Mucosa of descending colon (tissue), 3 donors: ENCODE measurements at places on chromosomes 11 and 22. TPM values are rescaled to one million over a fixed set of nuclear protein-coding genes. Genes with fewer than 3 reads are reported as not detected.
A peak's percentile ranks its signal among the peaks of the same experiment; 100 is the strongest.

- DNase-seq = no peak
Observed at GRCh38 chr11:108620958-108621772, 27.6 kb upstream of the EXPH5 start.

GRCh38 chr22:38451864-38452263 lies 3.1 kb downstream of the KCNJ4 start:
- DNase-seq = no peak

DNA sequence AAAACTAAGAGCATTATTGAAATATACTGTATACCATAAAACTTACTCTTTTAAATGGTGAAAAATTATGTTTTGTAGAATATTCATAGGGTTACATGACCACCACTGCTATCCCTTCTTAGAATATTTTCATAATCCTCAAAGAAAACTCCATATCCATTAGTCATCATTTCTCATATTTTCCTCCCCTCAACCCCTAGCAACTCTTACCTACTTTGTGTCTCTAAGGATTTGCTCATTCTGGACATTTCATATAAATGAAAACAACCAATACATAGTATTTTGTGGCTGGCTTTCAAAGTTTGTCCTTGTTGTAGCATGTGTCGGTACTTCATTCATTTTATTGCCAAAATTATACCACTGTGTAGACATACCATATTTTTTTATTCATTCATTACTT lies 863.8 kb downstream of the KCNA4 start:
- DNase-seq = no peak

DNA sequence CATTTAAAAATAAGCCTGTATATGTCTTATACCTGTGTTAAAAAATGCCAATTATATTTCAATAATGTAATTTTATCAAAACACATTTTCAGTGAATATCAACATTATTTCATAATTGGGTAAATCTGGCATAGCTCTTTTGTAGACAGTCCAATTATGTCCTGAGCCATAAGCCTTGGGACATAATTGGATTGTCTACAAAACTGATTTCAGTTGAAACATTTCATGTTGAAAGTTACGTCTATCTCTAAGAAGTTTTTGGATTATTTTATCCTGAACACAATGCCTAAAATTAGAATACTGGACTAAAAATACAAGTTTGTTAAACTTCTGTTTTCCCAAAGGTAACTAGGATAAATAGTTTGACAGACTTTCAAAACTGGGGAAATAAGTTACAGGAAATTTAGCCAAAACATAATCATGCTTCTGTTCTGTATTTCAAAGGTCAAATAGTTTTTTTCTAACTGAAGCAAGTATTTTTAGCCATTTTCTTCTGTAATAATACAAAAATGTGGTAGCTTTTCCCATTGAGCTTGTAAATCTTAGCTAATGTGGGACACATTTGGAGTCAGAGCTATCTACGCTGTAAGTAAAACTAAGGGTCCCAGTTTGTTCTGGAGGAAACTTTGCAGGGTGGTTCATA lies 100.7 kb upstream of the BIRC3 start:
- DNase-seq = no peak

DNA sequence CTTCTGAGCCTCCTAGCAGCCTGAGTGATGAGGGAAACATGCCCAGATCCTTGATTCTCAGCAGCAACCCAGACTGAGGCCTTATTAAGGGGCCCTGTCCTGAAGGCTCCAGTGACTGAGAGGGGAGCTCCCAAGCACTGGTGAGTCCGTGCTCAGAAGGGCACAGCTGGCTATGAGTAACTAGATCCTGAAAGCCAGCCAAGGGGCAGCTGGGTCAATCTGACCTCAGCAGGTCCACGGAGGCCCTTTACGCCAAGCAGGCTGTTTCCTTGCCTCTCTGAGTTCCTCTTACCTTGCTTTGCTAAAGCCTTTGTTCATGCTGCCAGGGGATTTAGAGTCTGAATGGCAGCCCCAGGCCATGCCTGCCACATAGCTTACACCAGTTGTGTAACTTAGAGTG lies 19.3 kb upstream of the MIEF1 start:
- no peak for DNase-seq

- DNase-seq = no peak
Observed at GRCh38 chr11:61716478-61717285, 35.8 kb upstream of the MYRF start.

- DNase-seq = no peak
Observed at GRCh38 chr11:86070142-86071056, 1.5 kb upstream of the PICALM start.

GRCh38 chr22:44325718-44326490 lies 13.2 kb upstream of the SHISAL1 start:
- no peak for DNase-seq

DNA sequence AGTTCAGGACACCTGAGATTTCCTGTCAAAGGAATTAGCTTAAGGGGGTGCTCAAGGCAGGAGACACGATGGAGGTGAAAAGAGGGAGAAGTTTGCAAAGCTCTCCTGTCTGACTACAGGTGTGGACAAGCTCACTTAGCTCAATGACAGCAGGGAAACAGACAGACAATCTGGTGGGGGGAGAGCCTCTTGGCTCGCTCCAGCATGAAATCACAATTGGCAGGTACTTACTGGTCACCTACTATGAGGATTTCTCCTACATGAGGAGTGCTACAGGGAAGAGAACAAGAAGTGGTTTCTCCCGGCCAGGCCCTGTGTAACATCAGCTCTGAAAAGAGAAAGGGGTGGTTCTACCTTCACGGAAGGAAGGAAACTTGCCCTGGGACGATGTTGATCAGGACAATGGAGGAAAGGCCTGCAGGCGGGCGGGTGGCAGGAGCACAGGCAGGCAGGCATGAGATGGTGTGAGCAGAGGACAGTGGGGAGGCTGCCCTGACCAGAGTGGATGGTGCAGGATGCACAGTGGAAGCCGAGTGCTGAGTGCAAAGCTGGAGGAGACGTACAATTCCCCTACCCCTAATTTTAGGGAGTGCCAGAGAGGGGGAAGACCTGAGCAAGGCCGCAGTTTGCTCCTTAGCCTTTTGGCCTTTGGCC lies 57.9 kb upstream of the CRTAM start:
- DNase-seq = no peak

DNA sequence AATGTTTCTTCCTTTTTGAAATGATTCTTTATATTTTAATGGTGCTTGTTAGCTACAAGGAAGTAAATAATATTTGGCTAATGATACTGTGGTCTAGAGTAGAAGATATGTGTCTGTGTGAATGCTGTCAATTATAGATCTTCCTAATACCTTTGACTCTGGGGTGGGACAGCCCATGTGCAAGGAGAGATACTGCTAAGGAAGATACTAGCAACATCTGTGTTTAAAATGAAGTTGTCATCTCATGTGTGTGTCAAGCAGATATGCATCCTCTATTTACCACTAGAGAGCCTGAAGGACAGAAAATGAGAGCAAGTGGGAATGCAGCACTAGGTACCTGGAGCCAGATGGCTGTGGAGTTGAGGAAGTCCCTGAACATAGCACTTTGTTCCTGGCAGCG lies 34.1 kb downstream of the PPME1 start:
- DNase-seq = no peak

GRCh38 chr11:8192016-8192895 lies 23.4 kb upstream of the RIC3 start:
- DNase-seq = peak; percentile 80

- peak; percentile 18 for DNase-seq
Observed at GRCh38 chr11:112784323-112785073, 176.7 kb upstream of the NCAM1 start.

GRCh38 chr22:30665786-30666185 lies 1.9 kb downstream of the DUSP18 start:
- DNase-seq = peak; percentile 55

- DNase-seq = no peak
Observed at GRCh38 chr11:108947654-108948570, 283.0 kb downstream of the DDX10 start.

DNA sequence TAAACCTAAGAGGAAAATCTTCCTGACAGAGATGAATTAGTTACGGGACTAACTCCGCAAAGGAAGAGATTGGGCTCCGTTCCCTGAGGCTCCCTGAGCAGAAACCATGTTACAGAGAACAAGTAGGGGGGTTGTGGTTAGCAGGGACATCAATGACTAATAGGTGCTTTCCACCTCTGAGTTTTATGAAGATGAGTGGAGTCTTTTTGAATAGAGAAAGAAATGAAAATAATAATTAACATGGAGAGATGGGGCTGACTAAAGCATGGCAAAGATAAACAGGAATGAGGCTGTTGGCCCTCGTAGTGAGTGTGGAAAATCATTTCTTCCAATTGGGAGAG lies 47.5 kb upstream of the PICALM start:
- no peak for DNase-seq

DNA sequence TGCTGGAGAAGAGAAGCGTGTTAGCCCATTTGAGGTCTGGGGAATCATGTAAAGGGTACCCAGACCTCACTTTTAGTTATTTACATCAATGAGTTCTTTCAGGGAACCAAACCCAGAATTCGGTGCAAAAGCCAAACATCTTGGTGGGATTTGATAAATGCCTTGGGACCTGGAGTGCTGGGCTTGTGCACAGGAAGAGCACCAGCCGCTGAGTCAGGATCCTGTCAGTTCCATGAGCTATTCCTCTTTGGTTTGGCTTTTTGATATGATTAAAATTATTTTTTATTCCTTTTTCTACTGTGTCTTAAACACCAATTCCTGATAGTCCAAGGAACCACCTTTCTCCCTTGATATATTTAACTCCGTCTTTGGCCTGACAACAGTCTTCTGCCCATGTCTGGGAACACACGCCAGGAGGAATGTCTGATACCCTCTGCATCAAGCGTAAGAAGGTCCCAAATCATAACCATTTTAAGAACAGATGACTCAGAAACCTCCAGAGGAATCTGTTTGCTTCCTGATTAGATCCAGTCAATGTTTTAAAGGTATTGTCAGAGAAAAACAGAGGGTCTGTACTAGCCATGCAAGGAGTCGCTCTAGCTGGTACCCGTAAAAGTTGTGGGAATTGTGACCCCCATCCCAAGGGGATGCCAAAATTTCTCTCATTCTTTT lies 65.2 kb downstream of the ALX4 start:
- no peak for DNase-seq

DNA sequence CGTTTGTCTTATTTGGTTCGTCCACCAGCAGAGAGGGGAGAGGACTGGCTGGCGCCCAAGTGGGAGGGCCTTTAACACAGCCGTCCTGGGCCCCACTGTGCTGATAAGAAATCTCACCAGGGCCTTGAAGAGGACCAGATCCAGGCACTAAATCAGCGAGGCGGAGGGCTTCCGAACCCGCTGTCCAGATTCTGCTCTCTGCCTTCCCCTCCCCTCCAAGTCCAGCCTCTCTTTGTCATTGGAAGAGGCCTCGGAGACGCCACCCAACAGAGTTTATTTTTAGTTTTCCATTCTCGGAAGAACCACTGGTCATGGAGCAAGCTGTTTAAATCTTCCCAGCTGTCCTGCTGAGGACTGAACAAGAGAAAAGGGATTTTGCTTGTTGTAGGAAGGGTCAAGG lies 9.3 kb upstream of the FXYD6 start:
- no peak for DNase-seq

DNA sequence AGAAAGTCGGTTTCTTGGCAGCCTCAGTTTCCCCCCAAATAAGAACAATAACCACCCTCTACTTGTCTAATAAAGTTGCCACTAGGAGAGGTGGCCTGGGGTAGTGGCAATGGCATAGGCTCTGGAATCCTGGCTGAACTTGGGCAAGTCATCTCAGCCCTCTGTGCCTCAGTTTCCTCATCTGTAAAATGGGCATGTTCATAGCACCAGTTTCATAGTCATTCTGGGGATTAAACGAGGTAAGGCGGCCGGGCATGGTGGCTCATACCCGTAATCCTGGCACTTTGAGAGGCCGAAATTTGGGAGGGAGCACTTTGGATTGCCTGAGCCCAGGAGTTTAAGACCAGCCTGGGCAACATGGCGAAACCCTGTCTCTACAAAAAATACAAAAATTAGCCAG lies 63.0 kb downstream of the SGSM1 start:
- no peak for DNase-seq

DNA sequence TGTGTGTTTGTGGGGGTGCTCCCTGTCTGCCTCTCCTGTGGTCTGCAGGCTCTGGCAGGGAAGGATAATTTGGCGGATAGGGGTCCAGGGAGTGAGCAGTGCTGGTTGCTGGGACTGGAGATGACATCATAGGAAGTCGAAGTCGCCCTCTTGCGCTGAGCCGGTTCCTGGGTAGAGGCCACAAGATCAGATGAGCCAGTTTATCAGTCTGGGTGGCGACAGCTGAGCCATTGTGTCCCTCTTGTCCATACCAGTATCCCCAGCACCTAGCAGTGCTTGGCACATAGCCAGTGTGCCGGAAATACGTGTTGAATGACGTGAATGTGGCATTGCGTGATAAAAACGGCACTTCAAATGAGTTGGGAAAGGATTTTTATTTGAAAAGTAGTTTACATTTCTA lies 9.8 kb downstream of the APOL5 start:
- DNase-seq = no peak

GRCh38 chr11:116993599-116993998 lies 104.6 kb downstream of the SIK3 start:
- no peak for DNase-seq

DNA sequence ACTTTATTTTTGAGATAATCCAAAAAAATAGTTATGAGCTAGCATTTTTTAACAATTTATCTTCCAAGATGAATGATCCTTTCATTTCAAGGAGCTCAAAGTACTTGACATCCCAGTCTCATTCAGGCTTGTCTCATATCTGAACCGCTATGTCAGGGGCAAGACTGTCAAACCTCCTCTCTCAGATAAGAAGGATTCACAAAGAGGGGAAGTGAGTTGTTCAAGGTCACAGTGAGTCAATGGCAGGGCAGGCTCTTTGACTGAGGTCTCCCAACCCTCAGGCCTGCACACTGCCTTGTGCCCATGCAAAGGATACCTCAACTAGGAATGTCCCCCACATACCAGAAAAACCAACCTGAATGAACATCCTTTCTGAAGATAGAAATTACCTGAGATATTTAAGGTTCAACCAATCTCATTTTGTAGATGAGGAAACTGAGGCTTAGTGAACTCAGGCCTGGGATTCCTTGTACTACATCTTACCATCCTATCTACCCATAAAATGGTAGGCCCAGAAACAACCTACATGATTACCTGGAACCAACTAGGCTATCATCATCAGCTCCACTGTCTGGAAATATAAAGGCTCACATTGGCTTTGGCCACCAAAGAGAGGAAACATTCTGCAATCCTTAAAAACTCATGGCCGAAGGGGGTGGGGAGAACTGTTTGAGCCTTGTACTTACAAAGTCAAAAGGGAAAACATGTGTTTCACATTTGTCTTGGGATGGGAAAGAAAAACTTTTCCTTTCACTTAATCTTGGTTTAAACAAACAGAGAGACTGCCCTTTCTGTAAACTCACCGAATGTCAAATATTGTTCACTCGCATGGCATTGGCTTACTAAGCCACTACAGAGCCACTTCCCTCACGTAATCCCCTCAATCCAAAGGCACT lies 51.1 kb downstream of the LIF start:
- no peak for DNase-seq

Gene MMP10
- not detected for total RNA-seq

Gene NTM
- 7.7 TPM for total RNA-seq

Gene DDTL
- 3.8 TPM for total RNA-seq

Gene BIRC3
- 26.1 TPM for total RNA-seq

Gene NAT10
- total RNA-seq = 29.6 TPM

Gene MS4A15
- not detected for total RNA-seq

Gene MIOX
- not detected for total RNA-seq

Gene TRIM3
- total RNA-seq = 28.0 TPM

Gene PKP3
- total RNA-seq = 73.3 TPM

Gene CDKN1C
- 3.0 TPM for total RNA-seq

Gene PPP2R5B
- 39.7 TPM for total RNA-seq

Gene POU2AF1
- total RNA-seq = 5.4 TPM

Gene KDM4E
- not detected for total RNA-seq

Gene AGBL2
- total RNA-seq = 7.4 TPM

Gene OR51B2
- not detected for total RNA-seq
